ENCODE measurements at places on chromosomes 6 and 20. TPM values are rescaled to one million over a fixed set of nuclear protein-coding genes. Genes with fewer than 3 reads are reported as not detected.

SRSF12 gene
- 7.0 TPM for polyA plus RNA-seq

GRCh38 chr20:34794006-34794585 is 31.4 kb downstream of the NCOA6 start:
- H3K27me3 ChIP-seq, result no peaks in the 10 kb centered on the region
- DNase-seq, result no peak

PTCHD4 gene
- polyA plus RNA-seq, result 2.1 TPM

KHDC1 gene
- polyA plus RNA-seq, result 25.3 TPM

HEBP2 gene
- 97.1 TPM for polyA plus RNA-seq

DNA sequence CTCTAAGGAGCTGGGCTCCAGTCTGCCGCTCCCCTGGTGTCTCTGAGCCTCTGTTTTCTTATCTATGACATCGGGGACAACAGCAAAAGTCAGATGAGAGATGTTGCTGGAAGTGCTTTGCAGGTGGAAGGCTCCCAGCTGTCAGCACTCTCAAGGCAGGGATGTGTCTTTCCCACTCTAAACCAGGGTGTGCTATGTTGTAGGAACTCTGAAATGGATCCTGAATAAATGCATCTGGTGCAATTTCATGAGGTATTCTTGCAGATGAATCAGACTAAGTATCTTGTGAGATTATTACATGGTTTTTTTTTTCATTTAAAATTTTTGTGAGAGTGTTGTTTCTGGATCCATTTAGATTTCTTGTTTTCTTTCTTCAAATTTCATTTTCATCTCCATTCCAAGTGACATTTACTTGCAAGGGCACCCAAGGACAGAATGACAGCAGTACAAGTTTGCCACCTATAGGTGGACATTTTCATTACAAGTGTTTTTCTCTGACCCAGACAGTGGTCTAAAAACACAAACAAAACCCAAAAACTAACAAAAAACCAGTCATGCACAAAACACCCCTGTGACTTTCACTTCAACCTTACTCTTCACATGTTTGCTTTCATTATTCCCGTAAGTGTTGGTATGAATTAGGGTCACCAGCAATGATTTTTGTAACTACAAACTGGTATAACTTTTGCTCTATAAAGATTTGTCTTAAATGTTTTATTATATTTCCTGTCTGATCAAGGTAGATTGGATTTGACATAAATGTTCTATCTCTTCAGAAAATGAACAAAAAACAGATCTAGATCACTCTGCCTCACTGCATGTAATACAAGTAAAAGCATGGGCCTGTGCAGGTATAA is 14.7 kb upstream of the SIM1 start:
- H3K27me3 ChIP-seq, result peaks cover 17% of the 10 kb centered on the region
- no peak overlapping the region for H3K4me3 ChIP-seq
- H3K27ac ChIP-seq, result no peak overlapping the region
- H3K36me3 ChIP-seq, result no peaks in the 10 kb centered on the region
- DNase-seq, result peak; percentile 66
- H3K4me1 ChIP-seq, result no peaks in the 10 kb centered on the region

- no peaks in the 10 kb centered on the region for H3K36me3 ChIP-seq
- no peak for DNase-seq
- no peak overlapping the region for H3K27ac ChIP-seq
- no peaks in the 10 kb centered on the region for H3K27me3 ChIP-seq
- no peaks in the 10 kb centered on the region for H3K4me1 ChIP-seq
Measured at GRCh38 chr20:52783769-52784168, 188.4 kb upstream of the TSHZ2 start.

DNA sequence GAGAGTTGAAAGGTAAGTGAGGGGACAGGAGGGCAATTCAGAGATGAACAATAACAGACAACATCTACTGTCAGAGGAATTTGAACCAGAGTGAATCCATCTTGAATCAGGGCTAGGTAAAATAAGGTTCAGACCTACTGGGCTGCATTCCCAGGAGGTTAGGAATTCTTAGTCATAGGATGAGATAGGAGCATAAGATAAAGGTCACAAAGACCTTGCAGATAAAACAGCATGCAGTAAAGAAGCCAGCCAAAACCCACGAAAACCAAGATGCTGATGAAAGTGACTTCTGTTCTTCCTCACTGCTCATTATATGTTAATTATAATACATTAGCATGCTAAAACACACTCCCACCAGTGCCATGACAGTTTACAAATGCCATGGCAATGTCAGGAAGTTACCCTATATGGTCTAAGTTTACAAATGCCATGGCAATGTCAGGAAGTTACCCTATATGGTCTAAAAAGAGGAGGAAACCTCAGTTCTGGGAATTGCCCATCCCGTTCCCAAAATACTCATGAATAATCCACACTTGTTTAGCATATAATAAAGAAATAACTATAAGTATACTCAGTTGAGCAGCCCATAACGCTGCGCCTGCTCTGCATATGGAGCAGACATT is 248.5 kb downstream of the HAO1 start:
- DNase-seq, result peak; percentile 11
- H3K27me3 ChIP-seq, result no peaks in the 10 kb centered on the region
- no peak overlapping the region for H3K27ac ChIP-seq
- H3K4me3 ChIP-seq, result no peak overlapping the region
- no peaks in the 10 kb centered on the region for H3K36me3 ChIP-seq
- no peaks in the 10 kb centered on the region for H3K4me1 ChIP-seq

DNA sequence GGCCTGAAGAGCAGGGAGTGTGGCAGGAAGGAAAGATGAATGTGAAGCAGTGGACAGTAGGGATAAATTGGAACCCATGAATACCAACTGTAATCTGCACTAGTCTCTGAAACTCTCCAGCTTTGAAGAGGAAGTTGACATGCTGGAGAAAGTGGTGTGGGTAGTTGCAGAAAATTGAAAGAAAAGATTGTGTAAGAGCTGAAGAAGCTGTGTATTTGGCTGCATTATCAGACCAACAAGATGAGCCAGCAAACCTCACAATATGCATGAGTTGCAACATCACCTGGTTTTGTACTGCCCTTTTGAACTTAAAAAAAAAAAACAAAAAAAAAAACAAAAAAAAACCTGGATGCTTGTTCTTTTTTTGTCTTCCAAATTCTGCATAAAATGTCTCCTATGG is 921.9 kb upstream of the EYS start:
- no peak overlapping the region for H3K4me3 ChIP-seq
- no peak overlapping the region for H3K27ac ChIP-seq
- no peaks in the 10 kb centered on the region for H3K36me3 ChIP-seq
- H3K4me1 ChIP-seq, result no peaks in the 10 kb centered on the region
- no peaks in the 10 kb centered on the region for H3K27me3 ChIP-seq

OR2J3 gene
- not detected for polyA plus RNA-seq

DNA sequence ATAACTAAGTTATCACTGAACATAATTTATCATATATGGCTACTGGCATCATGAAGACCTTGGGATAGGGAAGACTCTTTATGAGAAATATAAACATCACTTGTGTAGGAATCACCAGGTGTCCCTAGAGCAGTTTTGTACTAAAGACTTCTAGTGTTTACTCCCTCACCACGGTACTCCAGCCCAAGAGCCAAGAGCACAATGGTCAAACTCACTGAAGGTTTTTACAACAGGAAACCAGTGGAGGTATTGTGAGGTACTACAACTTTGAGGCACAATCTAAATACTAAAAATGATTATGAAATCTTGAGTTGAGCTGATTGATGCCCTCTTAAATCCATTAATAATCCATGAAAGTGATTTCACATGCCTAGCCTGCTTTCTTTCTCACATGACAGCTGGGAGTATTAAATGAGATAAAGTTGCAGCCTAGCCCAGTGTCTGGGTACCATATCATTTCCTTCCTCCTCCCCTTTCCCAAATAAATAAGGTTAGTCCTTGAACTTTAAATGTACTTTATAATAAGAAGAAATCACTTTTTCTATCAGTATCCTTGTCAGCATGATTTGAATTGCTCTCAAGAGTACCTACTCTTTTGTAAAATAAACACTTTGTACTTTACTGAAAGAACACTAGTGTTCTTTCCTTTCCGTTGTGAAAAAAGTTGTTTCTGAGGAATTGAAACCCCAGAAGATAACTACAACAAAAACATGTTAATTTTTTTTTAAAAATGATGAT is 26.5 kb downstream of the GLO1 start:
- no peak for DNase-seq
- peak overlapping the region; percentile 53 for H3K27ac ChIP-seq
- H3K36me3 ChIP-seq, result peaks cover 22% of the 10 kb centered on the region
- no peaks in the 10 kb centered on the region for H3K4me1 ChIP-seq
- H3K4me3 ChIP-seq, result no peak overlapping the region
- H3K27me3 ChIP-seq, result no peaks in the 10 kb centered on the region

DNA sequence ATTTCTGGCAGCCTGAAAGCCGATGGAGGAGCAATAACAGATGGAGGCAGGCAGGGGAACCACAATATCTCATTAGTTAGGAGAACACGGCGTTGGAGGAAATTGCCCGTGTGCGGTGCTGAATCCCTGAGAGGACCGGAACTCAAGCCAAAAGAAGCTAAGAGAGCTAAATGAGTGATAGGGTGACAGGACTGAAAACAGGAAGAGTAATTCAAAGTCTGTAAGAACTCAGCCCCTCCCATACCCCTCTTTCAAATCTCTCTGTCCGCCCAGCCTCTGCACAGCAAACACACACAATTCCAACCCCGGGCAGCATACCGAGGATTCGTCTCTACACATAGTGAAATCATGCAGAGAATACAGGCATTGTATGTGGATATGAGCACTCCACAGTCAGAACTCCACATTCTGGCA is 2.6 kb upstream of the IPCEF1 start:
- H3K27me3 ChIP-seq, result no peaks in the 10 kb centered on the region
- H3K4me3 ChIP-seq, result no peak overlapping the region
- no peaks in the 10 kb centered on the region for H3K4me1 ChIP-seq
- H3K36me3 ChIP-seq, result no peaks in the 10 kb centered on the region

GRCh38 chr6:157946053-157946617 is 35.5 kb upstream of the SYNJ2 start:
- H3K36me3 ChIP-seq, result peaks cover 15% of the 10 kb centered on the region
- peaks cover 18% of the 10 kb centered on the region for H3K4me1 ChIP-seq
- no peak for DNase-seq
- H3K4me3 ChIP-seq, result no peak overlapping the region
- H3K27me3 ChIP-seq, result no peaks in the 10 kb centered on the region

TRIM40 gene
- not detected for polyA plus RNA-seq

- no peak within 1 kb of the TSS for H3K27ac ChIP-seq
- H3K4me1 ChIP-seq, result no peaks in the 10 kb centered on the region
- no peaks in the 10 kb centered on the region for H3K36me3 ChIP-seq
- peak within 1 kb of the TSS; percentile 25 for H3K4me3 ChIP-seq
- peaks cover 36% of the 10 kb centered on the region for H3K27me3 ChIP-seq
- peak; percentile 92 for DNase-seq
Measured at GRCh38 chr20:3781153-3781910, at the start of gene SPEF1. TSS of gene SPEF1 (minus strand) at chr20:3781448. CDS start at chr20:3781287, 161 bp downstream.

DNA sequence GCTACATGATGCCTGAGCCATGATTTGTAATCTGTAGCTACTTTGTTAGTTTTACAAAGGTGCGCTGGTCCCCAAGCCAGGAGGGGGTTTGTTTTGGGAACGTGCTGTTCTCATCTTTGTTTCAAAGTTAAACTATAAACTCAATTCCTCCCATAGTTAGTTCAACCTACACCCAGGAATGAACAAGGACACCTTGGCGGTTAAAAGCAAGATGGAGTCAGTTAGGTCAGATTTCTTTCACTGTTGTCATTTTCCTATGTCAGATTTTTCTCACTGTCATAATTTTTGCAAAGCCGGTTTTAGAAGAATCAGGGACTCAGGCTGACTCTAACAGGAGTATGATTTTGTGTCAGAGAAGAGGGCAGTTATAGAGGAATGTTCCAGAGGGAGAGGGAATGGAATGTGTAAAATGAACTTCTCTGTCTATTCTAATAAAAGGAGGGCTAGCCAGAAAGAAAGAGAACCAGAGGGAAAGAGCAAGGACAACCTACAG is 2.3 kb upstream of the GMPR start:
- no peak overlapping the region for H3K27ac ChIP-seq
- H3K4me3 ChIP-seq, result no peak overlapping the region
- no peak for DNase-seq
- H3K4me1 ChIP-seq, result no peaks in the 10 kb centered on the region

BLTP3A gene
- 12.7 TPM for polyA plus RNA-seq

CFAP61 gene
- polyA plus RNA-seq, result not detected

- no peak overlapping the region for H3K27ac ChIP-seq
- H3K4me3 ChIP-seq, result no peak overlapping the region
- peaks cover 11% of the 10 kb centered on the region for H3K27me3 ChIP-seq
- peaks cover 3% of the 10 kb centered on the region for H3K4me1 ChIP-seq
- H3K36me3 ChIP-seq, result no peaks in the 10 kb centered on the region
Measured at GRCh38 chr6:113529196-113529595, 327.9 kb upstream of the MARCKS start.

GRCh38 chr20:49104365-49104648 is 58.2 kb downstream of the CSE1L start:
- DNase-seq, result no peak
- peaks cover 9% of the 10 kb centered on the region for H3K4me1 ChIP-seq

GRCh38 chr20:43820731-43821330 is 93.8 kb upstream of the TOX2 start:
- DNase-seq, result no peak
- no peaks in the 10 kb centered on the region for H3K36me3 ChIP-seq
- no peaks in the 10 kb centered on the region for H3K4me1 ChIP-seq
- H3K27me3 ChIP-seq, result peaks cover 3% of the 10 kb centered on the region

DNA sequence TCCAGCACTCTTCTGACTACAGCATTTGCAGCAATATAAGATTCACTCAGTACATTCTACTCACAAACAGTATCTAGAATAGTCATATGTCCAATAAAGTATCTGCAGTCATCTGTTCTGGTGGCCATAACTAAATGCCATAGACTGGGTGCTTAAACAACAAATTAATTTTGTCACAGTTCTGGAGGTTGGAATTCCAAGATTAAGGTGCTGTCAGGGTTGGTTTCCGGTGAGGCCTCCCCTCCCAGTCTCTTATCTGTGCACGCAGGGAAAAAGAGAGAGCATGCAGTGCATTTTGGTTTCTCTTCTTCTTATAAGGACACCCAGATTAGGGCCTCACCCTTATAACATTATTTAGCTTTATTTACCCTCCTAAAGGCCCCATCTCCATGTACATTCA is 21.3 kb upstream of the NUS1 start:
- no peak for DNase-seq
- no peak overlapping the region for H3K4me3 ChIP-seq

DNA sequence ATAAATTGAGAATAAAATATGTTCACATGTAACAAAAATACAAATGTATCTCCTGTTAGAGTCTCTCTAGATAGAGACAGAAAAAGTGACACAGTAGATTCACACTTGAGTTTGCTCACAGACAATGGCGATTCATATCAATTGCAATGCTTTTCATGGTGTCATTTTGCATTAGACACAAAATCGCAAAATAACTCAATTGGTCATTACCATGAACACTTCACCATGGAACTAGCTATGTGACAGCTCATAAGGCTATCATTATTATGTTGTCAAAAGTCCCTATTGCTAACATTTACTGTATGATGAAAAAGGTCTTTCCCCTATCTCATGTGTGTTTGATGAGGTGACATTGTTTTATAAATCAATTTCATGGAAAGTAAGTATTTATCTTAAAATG is 249.5 kb upstream of the AGPAT4 start:
- H3K36me3 ChIP-seq, result no peaks in the 10 kb centered on the region
- no peak overlapping the region for H3K27ac ChIP-seq
- no peak overlapping the region for H3K4me3 ChIP-seq

HTR1E gene
- 0.46 TPM for polyA plus RNA-seq

EPPIN gene
- not detected for polyA plus RNA-seq

- H3K36me3 ChIP-seq, result no peaks in the 10 kb centered on the region
- H3K4me3 ChIP-seq, result no peak overlapping the region
- DNase-seq, result no peak
- no peak overlapping the region for H3K27ac ChIP-seq
- no peaks in the 10 kb centered on the region for H3K27me3 ChIP-seq
Measured at GRCh38 chr20:49868538-49868937, 46.8 kb downstream of the SPATA2 start.

- no peak overlapping the region for H3K27ac ChIP-seq
- no peaks in the 10 kb centered on the region for H3K4me1 ChIP-seq
- no peak for DNase-seq
- no peaks in the 10 kb centered on the region for H3K27me3 ChIP-seq
- no peaks in the 10 kb centered on the region for H3K36me3 ChIP-seq
Measured at GRCh38 chr20:5364136-5364821, 47.5 kb upstream of the PROKR2 start.
